A673 (cell line): ENCODE measurements at places on chromosomes 13 and 19.
A peak's percentile ranks its signal among the peaks of the same experiment; 100 is the strongest.

GRCh38 chr19:30864391-30865215, 484.6 kb downstream of the TSHZ3 start:
- no peak for DNase-seq

- DNase-seq = no peak
Measured at GRCh38 chr13:25699056-25699455, 327.3 kb downstream of the ATP8A2 start.

- peak; percentile 50 for DNase-seq
Measured at GRCh38 chr13:79866436-79866835, 385.5 kb downstream of the NDFIP2 start.

DNA sequence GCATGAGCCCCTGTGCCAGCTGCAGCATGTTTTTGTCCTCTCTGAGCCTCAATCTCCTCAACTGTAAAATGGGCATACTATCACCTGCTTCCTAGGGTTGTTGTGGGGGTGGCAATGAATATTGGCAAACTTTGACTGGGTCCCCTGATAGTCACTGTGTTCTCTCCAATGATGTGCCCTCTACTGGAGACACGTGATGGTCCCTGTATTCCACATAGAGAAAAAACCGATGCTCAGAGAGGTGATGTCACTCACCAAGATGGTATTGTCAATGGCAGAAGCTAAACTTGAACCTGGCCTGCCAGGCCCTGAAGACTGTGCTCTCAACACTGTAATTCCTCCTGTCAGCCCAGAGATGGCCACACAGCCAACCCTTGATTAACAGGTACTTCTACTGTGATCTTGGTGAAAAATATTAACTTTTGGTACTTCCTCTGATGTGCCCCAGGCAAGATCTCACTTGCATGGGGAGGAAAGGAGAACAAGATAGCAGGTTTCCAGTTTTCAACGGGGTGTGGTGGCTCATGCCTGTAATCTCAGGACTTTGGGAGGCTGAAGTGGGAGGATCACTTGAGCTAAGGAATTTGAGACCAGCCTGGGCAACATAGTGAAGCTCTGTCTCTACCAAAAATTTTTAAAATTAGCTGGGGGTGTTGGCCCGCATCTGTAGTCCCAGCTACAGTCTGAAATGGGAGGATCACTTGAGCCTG, 3.6 kb downstream of the CEACAM20 start:
- no peak for DNase-seq

DNA sequence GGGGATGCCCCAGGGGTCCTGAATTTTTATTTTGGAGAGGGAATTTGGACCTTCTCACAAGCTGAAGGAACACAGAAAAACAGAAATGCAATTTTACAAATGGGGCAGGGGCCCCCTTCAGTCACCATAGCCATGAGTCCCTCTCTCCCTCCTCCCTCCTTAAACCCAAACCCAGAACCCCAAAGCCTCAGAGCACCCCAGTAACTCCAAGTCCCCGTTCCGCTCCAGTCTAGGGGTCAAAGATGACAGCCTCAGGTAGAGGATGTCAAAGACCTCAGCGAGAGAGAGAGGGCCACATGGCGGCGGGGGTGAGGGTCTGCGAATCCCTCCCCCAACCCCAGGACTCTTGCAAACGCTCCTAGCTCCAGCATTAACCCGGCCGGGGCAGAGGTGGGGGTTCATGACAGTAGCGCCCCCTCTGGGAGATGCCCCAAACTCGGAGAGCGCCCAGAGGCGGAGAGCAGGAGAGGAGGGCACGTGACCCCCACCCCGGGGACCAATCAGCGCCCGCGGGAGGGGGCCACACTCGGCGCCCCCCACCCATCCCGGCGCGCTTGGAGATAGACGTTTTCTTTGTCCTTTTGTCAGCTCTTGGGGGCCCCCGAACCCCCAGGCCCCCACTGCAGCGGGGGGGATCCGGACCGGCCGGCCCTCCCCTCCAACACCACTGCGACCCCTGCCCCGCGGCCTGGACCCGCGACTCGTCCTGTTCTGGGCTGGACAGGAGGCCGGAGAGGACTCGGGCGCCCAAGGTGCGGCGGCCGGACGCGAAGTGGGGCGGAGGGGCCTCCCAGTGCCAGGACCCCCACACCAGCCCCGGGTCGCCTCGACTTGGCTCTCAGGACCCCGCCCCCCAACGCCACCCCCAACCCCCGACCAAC, 20.8 kb upstream of the SEMA6B start:
- DNase-seq = no peak

DNA sequence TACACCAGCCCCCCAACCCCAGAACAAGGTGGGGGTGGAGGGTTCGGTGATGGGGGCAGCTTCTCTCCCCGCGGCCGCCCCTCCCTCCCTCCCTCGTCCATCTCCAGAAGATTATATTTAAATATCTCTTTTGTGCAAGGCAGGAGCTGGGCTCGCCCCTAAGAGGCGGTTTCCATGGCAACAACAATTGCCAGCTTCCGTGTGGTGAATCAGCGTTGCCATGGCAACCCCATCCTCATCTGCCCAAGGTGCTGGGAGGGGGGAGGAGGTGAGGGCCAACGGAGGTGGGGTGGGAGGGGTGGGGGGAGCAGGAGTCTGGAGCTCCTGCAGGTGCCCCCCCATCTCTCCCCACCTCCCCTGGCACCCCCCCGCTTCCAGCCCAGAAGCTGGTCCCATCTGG, 46.4 kb downstream of the CELF5 start:
- DNase-seq = peak; percentile 84

- no peak for DNase-seq
Measured at GRCh38 chr19:6241056-6241455, 38.7 kb downstream of the MLLT1 start.

- no peak for DNase-seq
Measured at GRCh38 chr19:48613024-48613851, 1.6 kb downstream of the FAM83E start.

- DNase-seq = no peak
Measured at GRCh38 chr13:94878602-94879165, 166.3 kb upstream of the SOX21 start.

- DNase-seq = peak; percentile 67
Measured at GRCh38 chr13:44191504-44192171, 182.0 kb upstream of the SERP2 start.

GRCh38 chr19:19296953-19297689, 23.2 kb downstream of the SUGP1 start:
- DNase-seq = no peak
